Naive thymus-derived CD8-positive, alpha-beta T cell (primary cell): ENCODE measurements at places on chromosomes 11 and 22. TPM values are rescaled to one million over a fixed set of nuclear protein-coding genes. Genes with fewer than 3 reads are reported as not detected.

GRCh38 chr11:59206635-59207034, 6.1 kb downstream of the MPEG1 start:
- H3K4me1 ChIP-seq = peaks cover 23% of the 10 kb centered on the region
- H3K27ac ChIP-seq = peak overlapping the region; percentile 7
- no peak for DNase-seq
- H3K27me3 ChIP-seq = no peaks in the 10 kb centered on the region

- DNase-seq = no peak
- no peaks in the 10 kb centered on the region for H3K36me3 ChIP-seq
- no peaks in the 10 kb centered on the region for H3K4me1 ChIP-seq
Measured at GRCh38 chr22:22684580-22685561, 40.5 kb downstream of the GGTLC2 start.

DNA sequence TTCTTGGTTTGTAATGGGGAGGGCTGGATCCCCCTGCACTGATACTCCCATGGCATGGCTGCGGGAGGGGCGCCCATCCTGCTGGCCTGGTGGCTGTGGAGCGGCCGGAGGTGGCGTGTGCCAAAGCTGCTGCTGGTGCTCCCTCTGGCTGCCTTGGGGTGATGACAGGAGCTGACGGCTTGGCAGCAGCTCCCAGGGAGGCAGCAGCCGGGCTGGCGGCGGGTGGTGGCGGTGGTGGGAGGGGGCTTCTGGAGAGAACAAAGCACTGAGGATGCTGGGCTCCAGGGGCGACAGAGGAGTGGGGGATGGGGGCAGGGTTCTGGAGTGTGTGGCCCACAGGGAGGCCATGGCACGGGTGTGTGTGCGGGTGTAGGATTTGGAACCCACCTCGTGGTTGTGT, 11.4 kb upstream of the MPPED1 start:
- H3K4me1 ChIP-seq = no peaks in the 10 kb centered on the region
- no peak overlapping the region for H3K4me3 ChIP-seq
- H3K27ac ChIP-seq = no peak overlapping the region
- H3K36me3 ChIP-seq = no peaks in the 10 kb centered on the region
- peaks cover 1% of the 10 kb centered on the region for H3K27me3 ChIP-seq

DNA sequence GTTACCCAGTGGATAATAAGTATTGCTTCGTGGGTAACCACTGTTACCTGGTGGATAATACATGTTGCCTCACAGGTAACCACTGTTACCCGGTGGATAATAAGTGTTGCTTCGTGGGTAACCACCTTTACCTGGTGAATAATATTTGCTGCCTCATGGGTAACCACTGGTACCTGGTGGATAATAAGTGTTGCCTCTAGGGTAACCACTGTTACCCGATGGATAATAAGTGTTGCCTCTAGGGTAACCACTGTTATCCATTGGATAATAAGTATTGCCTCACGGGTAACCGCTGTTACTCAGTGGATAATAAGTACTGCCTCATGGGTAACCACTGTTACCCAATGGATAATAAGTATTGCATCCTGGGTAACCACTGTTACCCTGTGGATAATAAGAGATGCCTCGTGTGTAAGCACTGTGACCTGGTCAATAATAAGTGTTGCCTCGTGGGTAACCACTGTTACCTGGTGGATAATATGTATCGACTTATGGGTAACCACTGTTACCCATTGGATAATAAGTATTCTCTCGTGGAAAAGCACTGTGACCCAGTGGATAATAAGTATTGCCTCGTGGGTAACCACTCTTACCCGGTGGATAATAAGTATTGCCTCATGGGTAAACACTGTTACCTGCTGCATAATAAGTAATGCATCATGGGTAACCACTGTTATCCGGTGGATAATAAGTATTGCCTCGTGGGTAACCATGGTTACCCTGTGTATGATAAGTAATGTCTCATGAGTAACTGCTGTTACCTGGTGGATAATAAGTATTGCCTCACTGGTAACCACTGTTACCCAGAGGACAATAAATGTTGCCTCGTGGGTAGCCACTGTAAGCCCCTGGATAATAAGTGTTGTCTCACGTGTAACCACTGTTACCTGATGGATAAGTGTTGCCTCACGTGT, 20.1 kb upstream of the NXPE4 start:
- no peak overlapping the region for H3K4me3 ChIP-seq
- no peaks in the 10 kb centered on the region for H3K27me3 ChIP-seq
- no peaks in the 10 kb centered on the region for H3K4me1 ChIP-seq
- H3K36me3 ChIP-seq = no peaks in the 10 kb centered on the region
- DNase-seq = no peak

DNA sequence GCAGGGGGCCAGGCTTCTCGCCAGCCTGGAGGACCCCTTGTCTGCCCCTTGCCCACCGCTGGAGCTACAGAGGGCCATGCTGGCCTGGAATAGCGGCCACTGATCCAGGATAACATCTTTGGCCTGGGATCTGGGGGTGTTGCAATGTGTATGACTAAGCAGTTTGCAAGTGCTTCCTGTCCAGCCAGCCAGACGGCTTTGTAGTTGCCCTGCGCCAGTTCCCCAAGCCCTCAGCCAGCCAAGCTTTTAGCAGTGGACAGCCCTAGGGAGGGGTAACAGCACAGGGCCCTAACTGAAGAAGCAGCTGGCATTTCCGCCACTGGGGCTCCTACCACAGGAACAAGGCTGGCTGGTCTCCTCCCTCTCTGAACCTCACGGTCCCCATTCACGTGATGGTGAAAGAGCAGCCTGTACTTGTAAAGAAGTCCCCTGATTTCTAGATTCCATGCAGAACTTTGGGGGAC, 32.1 kb downstream of the UQCR10 start:
- no peaks in the 10 kb centered on the region for H3K36me3 ChIP-seq
- no peak overlapping the region for H3K4me3 ChIP-seq
- peaks cover 9% of the 10 kb centered on the region for H3K4me1 ChIP-seq
- no peak overlapping the region for H3K27ac ChIP-seq

DNA sequence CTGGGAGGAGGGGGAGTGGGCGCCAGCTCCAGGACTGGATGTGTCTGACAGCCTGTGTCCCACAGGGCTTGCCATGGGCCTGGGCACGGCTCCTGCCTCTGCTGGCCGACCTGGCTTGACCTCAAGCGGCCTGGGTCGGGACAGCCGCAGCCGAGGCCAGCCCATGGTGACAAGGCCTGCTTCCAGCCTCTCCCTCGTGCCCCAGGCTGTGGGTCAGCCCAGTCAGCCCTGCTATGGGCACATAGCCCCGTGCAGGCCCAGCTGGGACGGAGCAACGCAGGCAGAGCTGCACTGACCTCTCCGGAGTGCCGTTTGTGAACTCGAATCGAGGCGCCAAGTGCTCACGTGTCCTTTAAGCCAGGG, 17.9 kb downstream of the OSBPL5 start:
- H3K27me3 ChIP-seq = no peaks in the 10 kb centered on the region
- peaks cover 53% of the 10 kb centered on the region for H3K4me1 ChIP-seq
- H3K27ac ChIP-seq = no peak overlapping the region
- peaks cover 6% of the 10 kb centered on the region for H3K36me3 ChIP-seq
- H3K4me3 ChIP-seq = no peak overlapping the region

DNA sequence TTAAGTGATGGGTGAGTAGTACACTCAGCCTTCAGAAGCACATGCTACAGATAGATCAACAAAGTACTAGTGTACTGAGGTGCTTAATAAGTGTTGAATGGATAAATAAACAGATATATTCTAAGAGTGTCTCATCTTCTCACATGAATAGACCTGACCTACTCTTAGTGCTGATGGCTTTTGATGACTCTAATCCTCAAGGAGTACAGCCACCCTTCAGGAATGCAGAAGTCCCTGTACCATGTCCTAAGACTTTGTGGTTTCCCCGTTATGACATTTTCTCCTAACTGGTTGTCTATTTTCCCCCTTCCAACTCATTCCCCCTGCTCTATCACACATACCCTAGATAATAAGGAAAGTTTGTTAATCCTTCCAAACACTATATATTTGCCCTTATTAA, 61.6 kb downstream of the C11orf65 start:
- no peaks in the 10 kb centered on the region for H3K27me3 ChIP-seq
- DNase-seq = no peak
- no peak overlapping the region for H3K27ac ChIP-seq
- H3K36me3 ChIP-seq = no peaks in the 10 kb centered on the region
- H3K4me1 ChIP-seq = no peaks in the 10 kb centered on the region

GRCh38 chr11:113895367-113896155, 9.0 kb upstream of the HTR3B start:
- peaks cover 2% of the 10 kb centered on the region for H3K4me1 ChIP-seq
- H3K4me3 ChIP-seq = no peak overlapping the region
- no peaks in the 10 kb centered on the region for H3K36me3 ChIP-seq
- no peak overlapping the region for H3K27ac ChIP-seq
- DNase-seq = no peak

DNA sequence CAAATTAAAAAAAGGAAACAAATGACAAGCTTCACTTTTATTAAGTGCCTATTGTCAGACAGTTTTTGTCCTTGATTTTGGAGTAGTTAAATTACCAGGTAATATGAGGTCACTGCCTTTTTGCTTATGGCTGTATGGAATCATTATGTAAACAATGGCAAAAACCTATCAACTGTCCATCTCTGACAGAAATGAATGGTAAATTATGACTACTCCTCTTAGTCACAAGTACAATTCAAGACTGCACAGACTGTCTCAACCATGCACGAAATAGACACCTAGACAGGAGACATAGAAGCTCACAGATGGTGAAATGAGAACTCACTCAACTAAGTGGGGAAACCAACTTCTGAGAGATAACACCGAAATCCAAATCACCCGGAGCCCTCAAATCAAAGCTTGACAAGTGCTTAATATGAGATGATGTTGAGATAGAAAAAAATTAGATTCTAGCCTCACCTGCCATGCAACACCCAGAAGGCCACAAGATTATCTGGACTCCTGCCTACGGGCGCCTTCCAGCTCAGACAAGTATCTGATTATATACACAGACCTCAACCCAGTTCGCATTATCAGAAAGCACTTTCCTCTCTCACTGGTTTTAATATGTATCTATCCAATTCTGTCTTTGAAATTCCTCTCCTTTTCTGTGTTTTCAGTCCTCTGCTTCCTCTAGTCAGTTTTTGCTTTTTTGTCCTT, 199.3 kb downstream of the CADM1 start:
- H3K36me3 ChIP-seq = no peaks in the 10 kb centered on the region
- H3K27ac ChIP-seq = no peak overlapping the region
- DNase-seq = no peak
- no peaks in the 10 kb centered on the region for H3K4me1 ChIP-seq

DNA sequence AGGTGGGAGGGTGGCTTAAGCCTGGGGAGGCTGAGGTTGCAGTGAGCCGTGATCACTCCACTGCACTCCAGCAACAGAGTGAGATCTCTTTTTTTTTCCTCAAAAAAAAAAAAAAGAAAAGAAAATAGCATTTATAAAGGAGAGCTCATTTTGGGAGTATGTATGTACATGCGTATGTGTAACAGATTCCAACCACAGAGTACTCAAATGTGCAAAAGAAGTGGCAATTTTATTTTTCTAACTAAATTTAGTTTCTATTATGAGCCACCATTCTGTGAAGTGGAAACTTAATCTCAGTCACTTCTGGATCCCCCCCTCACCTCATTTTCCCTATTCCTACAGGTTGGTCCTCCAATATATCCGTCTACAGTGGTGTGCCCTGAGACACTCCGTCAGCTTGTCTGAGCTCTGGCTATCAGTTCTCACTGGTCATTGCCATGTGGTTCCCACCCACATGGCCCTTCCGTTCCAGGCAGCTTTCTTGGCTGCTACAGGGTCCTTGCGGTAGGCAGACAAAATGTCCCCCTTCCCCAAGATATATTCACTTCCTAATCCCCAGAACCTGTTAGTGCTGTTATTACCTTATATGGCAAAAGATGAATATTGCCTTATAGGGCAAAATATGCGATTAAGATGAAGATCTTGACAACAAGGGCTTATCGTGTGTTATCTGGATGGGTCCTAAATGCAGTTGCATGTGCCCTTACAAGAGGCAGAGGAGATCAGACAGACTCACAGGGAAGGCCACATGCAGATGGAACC, 35.8 kb upstream of the TSKU start:
- H3K27me3 ChIP-seq = peaks cover 2% of the 10 kb centered on the region
- H3K27ac ChIP-seq = no peak overlapping the region
- H3K4me3 ChIP-seq = no peak overlapping the region

- H3K36me3 ChIP-seq = no peaks in the 10 kb centered on the region
- H3K4me1 ChIP-seq = no peaks in the 10 kb centered on the region
- no peak for DNase-seq
- peaks cover 30% of the 10 kb centered on the region for H3K27me3 ChIP-seq
- no peak overlapping the region for H3K27ac ChIP-seq
Measured at GRCh38 chr11:6052374-6052773, 21.8 kb upstream of the OR56A1 start.

DNA sequence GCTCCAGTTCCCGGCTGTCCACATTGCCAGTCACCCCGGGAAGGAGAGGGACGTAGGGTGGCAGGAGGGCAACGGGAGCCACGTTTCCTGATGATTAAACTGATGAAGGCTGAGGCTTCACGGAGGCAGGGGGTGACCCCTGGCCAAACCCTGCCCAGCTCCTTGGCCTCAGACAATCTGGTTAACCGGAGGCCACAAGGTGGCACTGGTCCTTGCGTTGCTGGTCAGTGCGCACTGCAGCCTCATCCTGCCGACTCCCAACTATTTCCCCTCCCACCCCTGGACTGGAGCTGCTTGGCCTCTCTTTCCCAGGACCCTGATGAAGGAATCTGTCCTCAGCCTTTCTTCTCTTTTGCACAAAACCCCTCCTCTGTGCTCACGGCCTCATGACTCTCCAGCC, 75.3 kb downstream of the PDE2A start:
- DNase-seq = no peak
- H3K4me3 ChIP-seq = no peak overlapping the region
- no peak overlapping the region for H3K27ac ChIP-seq
- H3K4me1 ChIP-seq = no peaks in the 10 kb centered on the region
- no peaks in the 10 kb centered on the region for H3K36me3 ChIP-seq
- peaks cover 8% of the 10 kb centered on the region for H3K27me3 ChIP-seq

DNA sequence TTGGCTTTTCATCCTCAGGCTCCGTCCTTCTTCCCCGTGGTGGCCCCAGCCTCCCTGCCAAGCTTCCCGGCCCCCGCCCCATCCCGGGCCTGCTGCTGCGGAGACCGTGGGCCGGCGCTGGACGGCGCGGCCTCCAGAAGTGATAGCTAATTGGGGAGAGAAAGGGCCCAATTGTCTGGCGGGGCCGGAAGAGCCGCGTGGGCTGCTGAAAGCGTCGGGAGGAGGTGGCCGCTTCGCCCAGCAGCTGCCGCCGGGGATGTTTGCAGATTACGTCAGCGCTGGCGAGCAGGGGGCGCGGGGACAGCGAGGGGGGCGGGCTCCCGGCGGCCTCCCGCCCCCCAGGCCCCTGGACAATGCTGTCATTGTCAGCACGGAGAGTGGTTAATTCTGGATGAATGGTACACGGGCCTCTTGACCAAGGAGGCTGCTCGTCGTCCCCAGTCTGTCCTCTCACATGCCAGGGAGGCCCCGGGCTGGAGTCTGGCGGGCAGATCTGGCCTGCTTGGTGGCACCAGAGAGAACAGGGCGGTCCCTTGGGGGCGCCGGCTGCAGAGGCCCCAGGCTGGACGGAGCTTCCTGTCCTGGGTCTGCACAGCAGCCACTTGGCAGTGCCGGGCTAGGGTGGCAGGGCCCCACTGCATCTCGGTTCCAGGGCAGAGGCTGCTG, 1.6 kb downstream of the SMIM38 start:
- no peak overlapping the region for H3K27ac ChIP-seq
- no peaks in the 10 kb centered on the region for H3K4me1 ChIP-seq
- no peaks in the 10 kb centered on the region for H3K36me3 ChIP-seq

Gene TMEM9B
- 90.6 TPM for polyA plus RNA-seq

Gene NOX4
- polyA plus RNA-seq = not detected

Gene OR52I2
- not detected for polyA plus RNA-seq

Gene LIF
- polyA plus RNA-seq = not detected

Gene CABP4
- 0.58 TPM for polyA plus RNA-seq
